ENCODE measurements at places on chromosomes 13 and 19.

GRCh38 chr13:48403151-48403631 lies 9.7 kb downstream of the LPAR6 start:
- no peak for DNase-seq

DNA sequence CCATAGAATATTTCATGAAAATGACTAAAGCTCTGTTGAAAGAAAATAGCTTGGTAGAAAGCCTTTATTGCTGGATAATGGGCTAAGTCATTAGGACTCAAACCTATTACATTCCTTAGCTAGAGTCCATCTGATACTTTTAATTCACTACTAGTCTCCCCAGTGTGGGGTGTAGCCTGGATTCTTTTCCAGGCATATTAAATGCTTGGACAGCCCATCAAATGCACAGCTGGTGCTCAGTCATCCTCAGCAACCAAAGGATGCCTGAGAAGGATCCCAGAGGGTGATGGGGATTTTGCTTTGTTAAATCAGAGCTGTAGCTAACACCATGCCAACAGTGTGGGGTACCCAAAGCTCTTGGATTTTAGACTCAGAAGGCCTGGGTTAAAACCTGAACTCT lies 153.5 kb downstream of the DLEU7 start:
- DNase-seq: no peak

DNA sequence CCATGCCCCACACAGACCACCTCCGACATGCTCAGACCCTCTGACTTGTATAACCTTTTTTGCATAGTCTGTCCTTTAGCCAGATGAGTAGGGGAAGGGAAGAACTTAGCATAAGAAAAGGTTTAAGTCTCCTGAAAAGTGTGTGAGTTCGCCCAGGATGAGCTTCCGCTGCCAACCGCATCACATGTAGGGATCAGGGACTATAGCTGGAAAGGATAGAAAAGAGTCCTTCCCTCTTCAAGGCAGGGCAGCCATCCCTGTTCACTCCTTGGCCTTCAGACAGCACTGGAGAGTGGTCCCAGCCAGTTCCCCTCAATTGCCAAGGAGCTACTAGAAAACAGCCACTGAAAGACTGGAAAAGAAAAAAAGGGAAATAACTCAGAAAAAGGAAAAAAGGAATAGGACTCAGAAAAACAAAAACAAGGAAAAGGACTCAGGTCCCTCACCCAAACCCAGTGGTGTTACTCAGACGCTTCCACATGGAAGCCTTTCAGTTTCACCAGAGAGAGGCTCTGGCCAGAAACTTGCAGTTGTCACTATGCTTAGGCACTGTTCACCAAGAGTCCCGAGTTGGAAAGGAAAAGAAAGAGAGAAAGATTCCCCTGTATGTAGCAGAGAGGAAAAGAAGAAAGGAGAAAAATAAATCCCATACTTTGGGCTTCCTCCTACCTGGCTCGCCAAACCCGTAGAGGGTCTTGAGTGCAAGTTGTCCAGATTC lies 5.6 kb upstream of the TM9SF2 start:
- DNase-seq: no peak

DNA sequence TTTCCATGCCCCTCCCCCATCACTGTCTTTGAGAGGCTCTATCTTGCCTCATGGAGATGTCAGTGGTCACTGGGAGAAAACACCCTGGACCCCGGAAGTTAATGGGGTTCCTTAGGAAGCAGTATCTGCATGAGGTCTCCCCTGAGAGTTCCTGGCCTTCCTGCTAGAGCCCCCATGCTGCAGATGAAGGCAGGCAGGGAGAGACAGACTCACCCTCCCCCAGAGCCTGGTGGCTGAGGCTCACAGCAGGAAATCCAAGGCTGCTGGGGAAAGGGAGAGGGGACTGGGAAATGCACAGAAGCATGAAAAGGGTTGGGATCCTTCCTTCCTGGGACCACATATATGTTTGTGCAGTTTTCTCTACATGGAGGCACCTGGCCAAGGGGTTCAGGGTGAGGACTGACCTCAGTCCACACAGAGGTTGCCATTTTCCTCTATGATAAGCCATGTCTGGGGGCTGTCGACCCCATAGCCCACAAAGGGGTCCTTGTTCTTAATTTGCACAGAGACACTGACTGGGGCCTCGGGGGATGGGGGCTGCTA lies 95.4 kb downstream of the RNASEH2B start:
- no peak for DNase-seq

- DNase-seq: no peak
Measured at GRCh38 chr13:99486996-99487395, 14.3 kb upstream of the TM9SF2 start.

- no peak for DNase-seq
Measured at GRCh38 chr19:17889609-17890214, 18.0 kb downstream of the SLC5A5 start.
